ENCODE measurements at places on chromosomes 2 and 18. TPM values are rescaled to one million over a fixed set of nuclear protein-coding genes. Genes with fewer than 3 reads are reported as not detected.

The NGEF gene
- 14.4 TPM for total RNA-seq

- H3K4me1 ChIP-seq = peaks cover 46% of the 10 kb centered on the region
- DNase-seq = no peak
- no peak overlapping the region for H3K27ac ChIP-seq
- H3K4me3 ChIP-seq = no peak overlapping the region
Measured at GRCh38 chr2:39127973-39128372, 7.1 kb upstream of the SOS1 start.

DNA sequence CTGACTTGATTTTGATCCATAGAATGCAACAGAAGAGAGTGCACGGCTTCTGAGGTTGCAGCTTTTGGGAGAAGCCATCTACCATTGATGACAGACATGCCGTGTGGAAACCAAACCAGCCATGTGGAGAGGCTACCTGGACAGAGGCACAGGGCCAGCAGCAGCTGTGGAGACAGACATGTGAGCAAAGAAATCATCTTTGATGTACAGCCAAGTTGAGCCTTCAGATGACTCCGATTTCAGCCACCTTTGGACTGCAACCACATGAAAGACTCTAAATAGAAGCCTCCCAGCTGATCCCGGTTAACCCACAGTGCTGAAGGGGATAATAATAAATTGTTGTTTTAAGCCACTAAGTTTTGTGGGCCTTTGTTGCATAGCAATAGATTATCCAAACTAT is 54.2 kb downstream of the TSN start:
- no peak overlapping the region for H3K4me3 ChIP-seq
- H3K36me3 ChIP-seq = no peaks in the 10 kb centered on the region
- H3K27ac ChIP-seq = no peak overlapping the region
- peak; percentile 79 for DNase-seq

- DNase-seq = no peak
- H3K36me3 ChIP-seq = no peaks in the 10 kb centered on the region
- no peaks in the 10 kb centered on the region for H3K27me3 ChIP-seq
- H3K4me1 ChIP-seq = no peaks in the 10 kb centered on the region
- H3K27ac ChIP-seq = no peak overlapping the region
- no peak overlapping the region for H3K4me3 ChIP-seq
Measured at GRCh38 chr2:38267270-38267925, 109.7 kb downstream of the ATL2 start.

DNA sequence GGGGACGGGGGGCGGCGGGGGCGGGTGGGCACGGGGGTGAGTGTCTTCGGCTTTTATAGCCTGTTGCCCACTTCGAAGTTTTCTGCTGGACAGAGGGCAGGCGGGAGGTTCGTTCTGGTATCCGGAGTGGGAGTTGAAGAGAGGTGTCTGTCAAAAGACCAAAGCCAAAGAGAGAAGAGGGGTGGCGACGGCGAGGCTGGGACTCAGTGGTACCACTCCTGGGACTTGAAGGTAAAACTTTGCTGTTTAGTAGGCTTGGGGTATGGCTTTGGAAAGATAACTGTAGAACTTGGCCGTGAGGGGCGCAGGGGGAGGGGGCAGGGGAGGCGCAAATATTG is 215.8 kb upstream of the DTNA start:
- H3K36me3 ChIP-seq = no peaks in the 10 kb centered on the region
- DNase-seq = peak; percentile 3
- H3K4me1 ChIP-seq = peaks cover 14% of the 10 kb centered on the region
- H3K4me3 ChIP-seq = peak overlapping the region; percentile 81
- no peak overlapping the region for H3K27ac ChIP-seq

- H3K36me3 ChIP-seq = no peaks in the 10 kb centered on the region
- H3K27me3 ChIP-seq = 0 out of 3 replicates have a peak, but pooled peaks cover 3% of the 10 kb centered on the region
- H3K4me1 ChIP-seq = peaks cover 7% of the 10 kb centered on the region
- H3K27ac ChIP-seq = no peak overlapping the region
- peak; percentile 94 for DNase-seq
Measured at GRCh38 chr2:67846370-67847070, 216.3 kb downstream of the C1D start.

Measured in HepG2 (cell line).